ENCODE measurements at places on chromosomes 7 and 10. TPM values are rescaled to one million over a fixed set of nuclear protein-coding genes. Genes with fewer than 3 reads are reported as not detected.

The ELN gene
- total RNA-seq = 6.9 TPM

GRCh38 chr10:133247681-133248333 is 10.2 kb downstream of the VENTX start:
- no peak for DNase-seq

The CHN2 gene
- 12.8 TPM for total RNA-seq

- DNase-seq = peak; percentile 93
Measured at GRCh38 chr7:73828107-73828803, 2.5 kb upstream of the CLDN4 start.

DNA sequence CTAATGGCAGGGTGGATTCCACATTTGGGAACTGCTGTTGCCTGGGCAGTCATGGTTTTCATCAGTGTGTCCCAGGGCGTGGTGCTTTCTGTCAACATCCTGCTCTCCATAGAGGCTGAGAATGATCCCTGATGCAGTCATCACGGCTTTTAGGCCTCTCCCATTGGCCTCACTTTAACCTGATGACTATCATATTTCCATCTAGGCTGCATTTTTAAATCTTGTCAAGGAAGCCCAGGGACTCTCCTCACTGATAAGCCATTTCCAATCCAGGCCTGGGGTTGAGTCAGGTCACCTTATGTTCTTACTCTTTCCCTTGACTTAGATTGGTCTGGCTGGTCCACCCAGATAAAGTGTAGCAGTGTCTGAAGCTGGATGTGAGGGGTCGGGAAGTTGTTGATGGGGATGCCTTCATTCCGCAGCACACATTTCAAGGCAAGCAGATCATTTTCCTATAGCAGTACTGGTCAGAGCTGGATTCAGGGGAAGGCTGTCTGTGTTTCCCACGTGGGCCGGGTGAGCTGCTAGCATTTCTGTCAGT is 177.0 kb downstream of the AUTS2 start:
- DNase-seq = peak; percentile 19

The BTBD16 gene
- 0.13 TPM for total RNA-seq

The MICU1 gene
- total RNA-seq = 51.8 TPM

The MBL2 gene
- 0.17 TPM for total RNA-seq

GRCh38 chr7:47358357-47358756 is 223.6 kb downstream of the TNS3 start:
- DNase-seq = no peak

The DKK1 gene
- not detected for total RNA-seq

The TMEM140 gene
- 3.8 TPM for total RNA-seq

The SRGN gene
- 14.3 TPM for total RNA-seq

DNA sequence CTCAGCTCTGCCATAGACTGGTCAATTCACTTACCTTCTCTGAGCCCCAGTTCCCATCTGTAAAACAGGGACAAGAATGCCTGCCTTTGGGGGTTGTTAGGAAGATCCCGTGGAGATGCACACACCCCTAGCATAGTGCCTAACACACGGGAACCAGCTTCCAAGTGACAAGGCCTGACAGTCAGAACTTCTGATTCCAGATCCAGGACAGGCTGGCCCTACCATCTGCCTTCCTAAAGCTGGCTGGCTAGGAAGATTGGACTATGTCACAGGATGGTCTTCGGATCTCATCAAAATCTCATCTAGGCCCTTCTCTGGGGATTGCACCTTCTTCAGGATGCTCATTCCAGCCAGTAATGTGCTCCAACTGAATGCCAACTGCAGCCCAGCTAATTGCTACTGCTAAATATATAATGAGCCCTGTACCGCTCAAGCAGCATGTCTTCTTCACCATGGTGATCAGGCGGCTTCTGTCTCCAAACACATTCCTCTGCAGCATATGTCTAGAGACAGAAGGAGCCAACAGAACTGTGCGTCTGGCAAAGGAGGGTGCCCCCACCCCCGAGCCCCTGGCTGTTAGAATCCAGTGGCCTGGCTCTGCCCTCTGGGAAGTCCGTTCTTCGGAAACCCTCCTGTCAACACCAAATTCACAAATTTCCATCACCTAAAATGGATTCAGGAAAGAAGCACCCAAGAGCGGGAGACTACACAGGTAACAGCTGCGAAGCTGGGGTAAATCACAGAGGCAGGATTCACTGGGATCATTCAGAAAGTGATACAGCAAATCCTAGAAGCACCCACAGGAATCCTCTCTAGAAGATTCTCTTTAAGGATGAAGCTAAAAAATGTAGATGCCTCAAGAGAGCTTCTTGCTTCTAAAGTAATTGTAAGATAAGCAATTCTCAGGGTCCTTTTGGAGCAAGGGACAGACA is 142.1 kb upstream of the EEPD1 start:
- no peak for DNase-seq

GRCh38 chr10:123149568-123150270 is 1.8 kb downstream of the HMX2 start:
- peak; percentile 19 for DNase-seq

GRCh38 chr10:74104996-74105395 is 45.6 kb downstream of the AP3M1 start:
- no peak for DNase-seq

DNA sequence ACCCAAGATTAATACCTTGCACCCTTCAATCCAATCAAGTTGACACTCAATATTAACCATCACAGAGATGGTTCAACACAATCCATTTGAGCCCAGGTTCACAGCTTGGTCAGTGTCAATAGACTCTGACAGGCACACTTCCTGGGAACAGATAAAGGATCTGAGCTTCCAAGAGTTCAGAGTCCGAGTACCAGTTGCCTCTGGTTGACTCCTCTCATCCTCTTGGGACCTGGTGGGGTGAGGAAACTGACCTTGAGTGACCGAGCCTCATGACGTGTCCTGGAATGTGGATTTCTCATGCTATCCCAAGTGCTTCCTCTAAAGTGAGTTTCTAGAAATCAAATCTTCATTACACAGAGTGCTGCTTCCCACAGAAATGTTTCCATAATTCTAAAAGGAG is 162.0 kb downstream of the CYP26A1 start:
- DNase-seq = no peak
